ENCODE measurements at places on chromosomes 5 and 9. TPM values are rescaled to one million over a fixed set of nuclear protein-coding genes. Genes with fewer than 3 reads are reported as not detected.
A peak's percentile ranks its signal among the peaks of the same experiment; 100 is the strongest.

- no peak for DNase-seq
These were observed 20.0 kb upstream of the GDNF start for GRCh38 chr5:37859805-37860204.

- no peak for DNase-seq
These were observed 78.9 kb downstream of the TRPM3 start for GRCh38 chr9:71042448-71042990.

- DNase-seq: peak; percentile 1
These were observed 12.2 kb upstream of the HSPB3 start for GRCh38 chr5:54443270-54443669.

GRCh38 chr5:127133071-127133470 is 59.8 kb upstream of the C5orf63 start:
- DNase-seq: no peak

DNA sequence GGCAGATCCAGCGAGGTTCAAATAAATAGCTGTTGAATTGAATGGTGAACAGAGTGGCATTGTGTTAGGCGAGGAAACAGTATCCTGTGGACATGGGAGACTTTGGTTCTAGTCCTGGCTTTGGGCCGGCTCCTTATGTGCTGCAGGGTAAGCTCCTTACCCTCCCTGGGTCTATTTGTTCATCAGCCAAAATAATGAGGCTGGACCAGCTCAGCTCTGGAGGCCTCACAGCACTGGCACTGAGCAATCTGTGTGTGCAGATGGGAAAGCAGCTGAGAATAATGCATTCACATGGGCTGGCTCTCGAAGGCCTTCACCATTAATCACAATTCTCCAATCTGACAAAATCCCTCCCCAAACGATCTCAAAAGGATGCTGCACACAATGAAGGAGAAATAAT is 81.9 kb downstream of the APBA1 start:
- DNase-seq: no peak

DNA sequence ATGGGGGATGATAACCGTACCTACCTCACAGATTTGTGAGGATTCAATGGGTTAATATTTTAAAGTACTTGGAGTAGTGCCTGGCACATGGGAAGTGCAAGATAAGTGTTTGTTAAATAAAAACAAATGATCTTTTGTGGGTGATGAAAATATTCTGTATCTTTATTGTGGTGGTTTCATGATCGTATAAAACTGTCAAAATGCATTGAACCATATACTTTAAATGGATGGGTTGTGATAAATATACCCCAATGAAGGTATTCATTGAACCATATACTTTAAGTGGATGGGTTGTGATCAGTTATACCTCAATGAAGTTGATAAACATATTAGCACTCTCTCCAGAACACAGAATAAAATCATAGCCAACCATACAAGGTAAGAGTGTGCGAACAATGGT is 234.5 kb downstream of the CRB2 start:
- no peak for DNase-seq

GRCh38 chr9:122265149-122265915 is 650 bp downstream of the MRRF start:
- DNase-seq: peak; percentile 58

GRCh38 chr9:109047259-109047658 is 34.0 kb upstream of the CTNNAL1 start:
- no peak for DNase-seq

- DNase-seq: no peak
These were observed at the start of gene CDKN2A for GRCh38 chr9:21993893-21994555. CDKN2A (minus strand) TSS chr9:21994392.

GRCh38 chr5:176916337-176916736 is 17.2 kb upstream of the HK3 start:
- DNase-seq: no peak

DNA sequence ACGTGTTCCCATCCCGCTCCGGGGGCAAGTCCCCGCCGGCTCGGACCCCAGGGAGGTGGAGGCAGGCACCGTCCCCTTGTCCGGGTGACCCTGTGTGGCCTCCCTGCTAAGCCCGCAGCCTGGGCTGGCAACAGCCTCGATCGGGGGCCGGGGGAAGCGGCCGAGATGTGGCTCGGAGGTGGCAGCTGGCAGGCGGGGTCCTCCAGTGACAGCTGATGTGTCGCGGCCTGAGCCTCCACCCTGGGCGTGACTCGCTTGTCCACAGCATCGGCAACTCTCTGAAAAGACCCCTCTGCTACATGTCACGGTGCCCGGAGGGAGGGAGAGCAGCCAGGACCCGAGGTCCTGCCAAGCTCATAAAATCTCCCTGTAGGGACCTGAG is 124.8 kb upstream of the IRX4 start:
- DNase-seq: no peak

DNA sequence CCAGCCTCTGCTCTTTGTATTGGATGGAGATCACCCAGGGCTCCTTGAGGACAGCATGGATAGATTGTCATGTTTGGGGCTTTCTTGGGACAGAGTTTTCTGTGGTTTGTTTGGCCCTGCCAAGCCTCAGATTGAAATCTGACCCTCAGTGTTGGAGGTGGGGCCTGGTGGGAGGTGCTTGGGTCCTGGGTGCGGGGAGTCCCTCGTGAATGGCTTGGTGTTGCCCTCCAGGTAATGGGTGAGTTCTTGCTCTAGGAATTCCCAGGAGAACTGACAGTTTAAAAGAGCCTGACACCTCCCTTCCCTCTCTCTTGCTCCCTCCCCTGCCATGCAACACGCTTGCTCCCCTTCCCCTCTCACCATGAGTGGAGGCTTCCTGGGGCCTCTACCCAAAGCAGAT is 48.6 kb upstream of the OLFM1 start:
- no peak for DNase-seq

DNA sequence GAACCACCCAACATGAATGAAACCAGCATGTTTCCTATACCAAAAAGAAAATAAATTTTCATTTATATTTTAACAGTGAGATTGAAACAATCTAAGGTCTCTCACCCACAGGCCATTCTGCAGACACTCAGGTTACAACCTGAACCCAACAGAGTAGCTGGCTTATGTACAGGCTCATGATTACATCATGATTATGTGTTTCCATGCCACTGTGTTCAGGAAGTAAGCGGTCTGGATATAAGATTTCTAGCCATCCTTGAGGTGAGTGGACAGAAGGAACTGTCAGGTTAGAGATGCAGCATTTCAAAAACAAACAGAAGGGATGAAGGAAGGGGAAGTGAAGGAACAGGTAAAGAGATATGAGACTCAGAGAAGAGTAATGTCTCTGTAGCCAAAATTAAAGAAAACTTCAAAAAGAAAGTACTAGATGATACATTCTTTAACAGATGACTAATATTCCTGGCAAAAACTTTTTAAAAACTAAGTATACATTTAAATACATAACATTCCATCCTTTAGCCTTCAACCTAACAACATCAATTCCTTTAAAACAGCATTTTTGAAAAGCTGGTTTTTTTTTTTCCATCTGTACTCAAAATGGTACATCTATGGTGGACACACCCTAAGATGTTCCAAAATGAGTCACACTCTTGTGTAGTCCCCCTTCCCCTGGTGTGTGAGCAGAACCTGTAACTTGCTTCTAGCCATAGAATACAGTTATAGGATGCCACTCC is 119.8 kb downstream of the LPAR1 start:
- no peak for DNase-seq

- DNase-seq: no peak
These were observed 38.3 kb downstream of the LRSAM1 start for GRCh38 chr9:127489471-127490115.

GRCh38 chr9:127130661-127131538 is 8.5 kb upstream of the ANGPTL2 start:
- no peak for DNase-seq

The SYNPO gene
- total RNA-seq: 1.1 TPM

The DIRAS2 gene
- total RNA-seq: 8.6 TPM

The PCDHGB5 gene
- total RNA-seq: not detected

The BTNL8 gene
- total RNA-seq: not detected

The PCDHB15 gene
- total RNA-seq: not detected

The SPATA31D3 gene
- total RNA-seq: not detected

The DAB2IP gene
- 1.8 TPM for total RNA-seq

The ST6GALNAC4 gene
- total RNA-seq: 18.1 TPM

The SOHLH1 gene
- total RNA-seq: not detected

The BARHL1 gene
- not detected for total RNA-seq

The IL5 gene
- total RNA-seq: not detected

Measured in Caki2 (cell line).